SIG-M5 (cell line): ENCODE measurements at places on chromosomes 12 and 14.

DNA sequence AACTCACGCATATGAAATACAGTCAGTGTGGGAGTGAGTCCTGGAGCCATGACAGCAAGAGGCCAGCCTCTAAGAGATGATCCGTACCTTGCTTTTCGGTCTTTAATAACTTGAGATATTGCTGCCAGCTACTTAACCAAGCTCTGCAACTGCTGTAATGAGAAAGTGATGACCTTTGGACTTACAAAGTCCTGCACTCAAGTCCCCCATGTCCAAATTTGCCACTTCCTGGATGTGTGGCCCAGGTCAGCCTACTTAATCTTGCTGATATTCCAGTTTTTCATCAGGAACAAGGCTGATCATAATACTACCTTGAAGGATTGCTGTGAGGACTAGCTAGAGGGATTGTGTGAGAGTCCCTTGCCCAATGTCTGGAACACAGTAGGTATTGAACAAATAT, 33.8 kb upstream of the DUSP6 start:
- DNase-seq, result no peak

DNA sequence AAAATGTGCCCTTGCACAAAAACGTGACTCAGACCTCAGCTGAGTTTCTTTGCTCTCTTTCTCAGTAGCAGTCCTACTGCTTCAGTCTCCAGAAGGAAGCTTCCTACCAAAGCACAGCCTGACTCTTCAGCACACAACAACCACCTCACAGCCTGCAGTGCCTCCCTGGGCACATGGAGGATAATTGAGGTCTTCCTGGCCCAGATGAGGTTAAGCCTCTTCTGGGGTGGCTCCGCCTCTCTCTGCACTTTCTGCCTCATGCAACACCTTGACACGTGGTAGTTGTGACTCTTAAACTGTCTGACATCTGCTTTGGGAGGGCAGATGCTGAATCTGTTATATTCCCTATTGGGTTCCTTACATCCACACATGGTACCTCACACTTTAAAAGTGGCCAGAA, 33.8 kb downstream of the GIT2 start:
- DNase-seq, result no peak

GRCh38 chr12:54159140-54159539, 29.6 kb downstream of the SMUG1 start:
- DNase-seq, result no peak

- no peak for DNase-seq
Measured at GRCh38 chr14:91394105-91395081, 23.2 kb downstream of the CCDC88C start.

DNA sequence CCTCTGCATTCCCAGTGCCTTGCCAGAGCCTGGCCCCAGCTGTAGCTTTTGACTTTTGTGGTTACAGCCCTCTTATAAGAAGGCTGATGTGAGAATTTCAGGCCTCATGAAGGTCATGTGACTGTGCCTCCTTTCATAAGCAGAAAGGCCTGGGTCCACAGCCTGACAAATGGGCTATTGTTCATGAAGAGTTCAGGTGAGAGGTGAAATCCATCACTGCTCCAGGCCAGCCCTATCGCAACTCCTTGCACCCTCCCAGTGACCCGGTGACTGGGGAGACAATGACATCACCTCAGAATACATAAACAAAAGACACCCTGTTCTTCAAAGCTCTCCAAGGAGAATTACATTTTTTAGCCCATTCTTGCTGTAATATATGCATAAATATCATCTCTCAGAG, 321.5 kb downstream of the PCNX1 start:
- DNase-seq, result no peak

- DNase-seq, result no peak
Measured at GRCh38 chr12:59403259-59403932, 192.4 kb upstream of the SLC16A7 start.

GRCh38 chr12:19129486-19130223, at the start of gene PLEKHA5:
Gene PLEKHA5 (plus strand): TSS chr12:19129733. CDS start chr12:19129800, 67 bp downstream.
- no peak for DNase-seq

DNA sequence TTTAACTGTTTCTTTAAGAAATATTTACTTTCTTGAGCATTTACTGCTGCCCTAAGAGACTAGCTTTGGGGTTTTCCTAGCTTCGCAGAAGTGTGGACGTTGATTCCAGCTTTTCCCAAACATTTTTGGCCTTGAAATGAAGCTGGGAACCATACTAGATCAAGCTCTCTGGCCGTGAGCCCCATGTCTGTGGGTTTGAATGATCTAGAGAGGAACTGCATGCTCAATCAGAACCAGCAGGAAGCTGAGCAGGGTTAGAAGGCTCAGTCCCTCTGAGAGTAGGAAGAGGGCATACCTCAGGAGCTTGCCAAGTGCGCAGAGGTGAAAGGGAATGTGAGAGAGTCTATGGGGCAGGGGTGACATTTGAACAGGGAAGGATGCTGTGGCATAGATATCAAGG, 292.1 kb downstream of the CACNA1C start:
- no peak for DNase-seq

- no peak for DNase-seq
Measured at GRCh38 chr12:5010151-5010550, 33.5 kb upstream of the KCNA5 start.

DNA sequence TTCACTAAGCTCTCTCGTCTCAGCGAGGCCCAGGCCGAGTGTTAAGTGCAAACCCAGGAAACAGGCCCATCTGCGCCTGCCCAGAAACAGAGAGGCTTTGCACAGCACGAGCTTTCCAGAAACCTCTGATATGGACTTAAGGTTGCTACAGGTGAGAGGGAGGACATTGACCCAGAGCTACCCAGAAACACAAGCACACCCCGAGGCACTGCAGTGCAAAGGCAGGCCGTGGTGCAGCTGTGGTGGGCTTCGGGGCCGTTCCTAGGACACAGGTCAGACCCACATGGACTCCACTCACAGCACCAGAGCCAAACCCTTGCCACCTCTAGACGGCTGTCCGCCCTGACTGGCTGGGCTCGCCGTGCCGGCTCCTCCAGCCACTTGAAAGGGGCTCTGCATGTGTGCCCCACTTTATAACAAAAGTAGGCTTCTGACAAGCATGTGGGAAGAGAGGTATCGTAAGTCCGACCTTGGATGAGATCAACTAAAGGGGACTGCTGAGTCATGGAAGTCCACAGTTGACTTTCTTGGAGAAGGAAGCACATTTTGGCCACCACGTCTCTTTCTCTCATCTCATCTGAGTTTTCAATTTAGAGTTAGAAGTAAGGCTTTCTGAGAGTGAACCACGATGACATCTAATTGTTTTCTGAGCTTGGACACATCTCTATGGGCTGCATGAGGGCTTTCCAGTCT, 38.2 kb downstream of the CACNA2D4 start:
- no peak for DNase-seq
